Putamen (tissue), 1 donor: ENCODE measurements at places on chromosomes 7 and 10.

DNA sequence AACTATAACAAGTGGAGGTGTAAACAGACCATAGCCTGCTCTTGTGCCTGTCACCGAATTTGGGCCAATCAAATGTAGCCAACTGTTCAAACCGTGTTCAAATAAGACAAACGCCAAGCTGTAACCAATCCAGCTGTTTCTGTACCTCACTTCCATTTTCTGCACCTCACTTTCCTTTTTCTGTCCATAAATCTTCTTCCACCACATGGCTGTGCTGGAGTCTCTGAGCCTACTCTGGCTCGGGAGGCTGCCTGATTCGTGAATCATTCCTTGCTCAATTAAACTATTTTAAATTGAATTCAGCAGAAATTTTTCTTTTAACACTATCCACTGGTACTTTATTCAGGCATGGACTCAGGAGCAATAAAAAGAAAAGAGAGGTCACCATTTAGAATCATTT is 29.9 kb upstream of the COL1A2 start:
- DNase-seq, result no peak

DNA sequence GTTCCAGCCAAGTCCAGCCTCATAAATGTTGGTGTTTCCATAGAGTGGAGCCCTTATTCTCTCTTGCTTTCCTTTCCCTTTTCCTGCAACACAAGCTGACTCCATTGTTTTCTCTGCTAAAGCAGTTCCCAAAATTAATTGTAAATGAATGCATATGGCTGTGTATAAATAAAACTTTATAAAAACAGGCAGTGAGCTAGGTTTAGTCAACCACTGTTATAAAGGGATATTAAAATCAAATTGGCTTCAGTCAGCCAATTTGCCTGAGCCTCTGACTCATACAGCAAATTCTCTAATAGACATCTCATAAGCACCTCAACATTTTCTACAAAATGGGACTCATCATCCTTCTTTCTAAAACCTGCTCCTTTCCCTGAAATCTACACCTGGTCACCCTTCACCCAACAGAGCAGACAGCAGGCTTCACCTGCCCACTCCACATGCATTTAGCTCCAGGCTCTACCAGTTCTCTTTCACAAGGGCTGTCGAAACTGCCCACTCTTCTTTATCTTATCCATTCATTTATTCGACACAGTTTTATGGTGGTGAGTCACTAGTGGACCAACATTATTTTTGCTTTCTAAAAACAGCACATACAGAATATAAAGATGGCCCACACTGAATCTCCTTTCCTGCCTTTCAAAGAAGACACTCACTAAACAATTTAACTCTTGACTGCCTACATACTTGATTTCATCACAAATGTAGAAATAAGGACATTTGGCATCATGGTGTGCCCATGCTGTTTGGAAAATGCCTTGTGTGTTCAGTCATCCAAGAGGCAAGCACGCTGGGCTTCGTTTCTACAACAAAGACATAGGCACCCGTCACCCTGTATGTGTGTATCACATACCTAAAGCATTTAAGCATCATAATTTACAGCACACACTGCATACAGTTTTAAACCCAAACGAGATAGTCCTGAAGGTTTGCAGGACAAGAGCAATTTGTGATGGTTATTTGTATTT is 74.6 kb upstream of the C7orf33 start:
- DNase-seq, result no peak

DNA sequence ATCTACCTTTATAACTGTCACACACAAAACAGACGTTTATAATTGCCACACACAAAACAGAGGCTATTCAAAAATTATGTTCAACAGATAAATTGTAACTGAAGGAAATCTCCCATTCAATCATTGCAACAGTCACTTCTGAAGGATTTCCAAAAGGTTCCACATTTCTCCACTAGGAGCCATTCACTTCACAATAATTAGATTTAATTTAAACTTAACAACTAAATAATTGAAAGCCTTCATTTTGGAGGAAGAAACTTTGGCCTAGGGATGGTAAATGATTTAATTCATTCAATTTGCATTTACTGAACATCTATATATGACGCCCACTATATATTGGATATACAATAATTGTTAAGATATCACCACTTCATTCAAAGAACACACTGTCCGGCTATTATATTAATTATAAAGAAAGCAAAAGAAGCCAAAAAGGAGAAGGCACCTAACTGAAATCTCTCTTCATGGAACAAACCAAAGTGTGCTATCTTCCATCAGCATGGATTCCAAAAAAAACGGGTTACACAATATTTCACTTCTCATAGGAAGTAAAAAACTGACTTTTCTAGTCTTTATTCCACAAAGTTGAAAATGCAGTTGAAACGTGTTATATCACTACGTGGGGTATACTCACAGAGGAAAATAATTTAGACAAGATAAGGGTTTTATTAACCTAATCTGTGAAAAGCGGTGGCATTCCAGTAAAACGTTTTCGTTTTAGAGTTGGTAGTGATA is 1.7 kb downstream of the ATAD1 start:
- DNase-seq, result no peak

DNA sequence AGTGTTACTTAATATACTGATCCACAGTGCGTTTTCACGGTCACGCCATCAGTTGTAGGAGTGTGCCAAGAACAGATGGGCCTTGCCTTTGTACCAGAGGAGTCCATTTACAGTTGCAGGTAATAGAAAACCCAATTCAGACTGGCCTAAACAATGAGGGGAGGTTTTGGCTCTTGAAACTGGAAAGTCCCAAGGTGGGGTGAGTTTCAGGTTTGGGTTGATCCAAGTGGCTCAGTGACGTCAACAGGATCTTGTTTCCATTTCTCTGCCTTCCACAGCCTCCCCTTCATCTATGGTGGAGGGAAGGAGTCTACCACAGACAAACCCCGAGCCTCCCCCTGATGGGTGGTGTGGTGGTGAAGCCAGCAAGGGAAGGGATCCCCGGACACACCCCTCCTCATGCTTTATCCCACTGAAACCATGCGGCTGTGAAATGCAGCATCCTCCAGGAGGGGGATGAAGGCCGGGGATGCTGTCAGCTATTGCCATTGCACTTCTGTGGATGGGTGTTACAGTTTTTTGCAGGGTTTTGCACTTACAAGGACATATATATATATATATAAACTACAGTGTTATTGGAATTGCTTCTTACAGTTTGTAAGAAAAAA is 14.8 kb upstream of the SH2D4B start:
- DNase-seq, result no peak

GRCh38 chr7:42476255-42476654 is 239.2 kb upstream of the GLI3 start:
- no peak for DNase-seq

- no peak for DNase-seq
Measured at GRCh38 chr10:100025576-100025975, 15.8 kb upstream of the DNMBP start.

DNA sequence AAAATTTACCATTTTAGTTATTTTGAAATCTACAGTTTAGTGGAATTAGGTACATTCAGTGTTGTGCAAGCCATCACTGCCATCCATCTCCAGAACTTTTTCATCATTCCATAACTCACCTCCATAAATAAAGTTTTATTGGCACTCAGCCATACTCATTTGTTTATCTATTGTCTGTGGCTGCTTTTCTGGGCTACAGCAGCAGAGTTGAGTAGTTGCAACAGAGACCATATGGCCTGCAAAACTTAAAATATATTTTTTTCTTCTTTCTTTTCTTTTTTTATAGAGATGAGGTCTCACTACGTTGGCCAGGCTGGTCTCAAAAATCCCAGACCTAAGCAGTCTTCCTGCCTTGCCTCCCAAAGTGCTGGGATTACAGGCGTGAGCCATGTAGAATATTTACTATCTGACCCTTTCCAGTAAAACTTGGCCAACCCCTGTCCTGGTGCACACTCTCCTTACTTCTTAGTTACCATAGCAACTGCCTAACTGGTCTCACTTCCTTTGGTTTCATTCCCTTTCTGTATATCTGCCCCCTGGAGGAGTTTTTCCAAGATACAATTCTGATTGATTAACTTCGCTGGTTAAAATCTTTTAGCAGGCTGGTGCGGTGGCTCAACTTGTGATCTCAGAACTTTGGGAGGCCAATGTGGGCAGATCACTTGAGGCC is 133.2 kb downstream of the CUX1 start:
- no peak for DNase-seq
